Activated T-helper 1 cell treated with anti-CD3 and anti-CD28 coated beads, Interleukin-2, amount 50 U/mL, for 16 hours (primary cell): ENCODE measurements at places on chromosomes 3 and 15.

DNA sequence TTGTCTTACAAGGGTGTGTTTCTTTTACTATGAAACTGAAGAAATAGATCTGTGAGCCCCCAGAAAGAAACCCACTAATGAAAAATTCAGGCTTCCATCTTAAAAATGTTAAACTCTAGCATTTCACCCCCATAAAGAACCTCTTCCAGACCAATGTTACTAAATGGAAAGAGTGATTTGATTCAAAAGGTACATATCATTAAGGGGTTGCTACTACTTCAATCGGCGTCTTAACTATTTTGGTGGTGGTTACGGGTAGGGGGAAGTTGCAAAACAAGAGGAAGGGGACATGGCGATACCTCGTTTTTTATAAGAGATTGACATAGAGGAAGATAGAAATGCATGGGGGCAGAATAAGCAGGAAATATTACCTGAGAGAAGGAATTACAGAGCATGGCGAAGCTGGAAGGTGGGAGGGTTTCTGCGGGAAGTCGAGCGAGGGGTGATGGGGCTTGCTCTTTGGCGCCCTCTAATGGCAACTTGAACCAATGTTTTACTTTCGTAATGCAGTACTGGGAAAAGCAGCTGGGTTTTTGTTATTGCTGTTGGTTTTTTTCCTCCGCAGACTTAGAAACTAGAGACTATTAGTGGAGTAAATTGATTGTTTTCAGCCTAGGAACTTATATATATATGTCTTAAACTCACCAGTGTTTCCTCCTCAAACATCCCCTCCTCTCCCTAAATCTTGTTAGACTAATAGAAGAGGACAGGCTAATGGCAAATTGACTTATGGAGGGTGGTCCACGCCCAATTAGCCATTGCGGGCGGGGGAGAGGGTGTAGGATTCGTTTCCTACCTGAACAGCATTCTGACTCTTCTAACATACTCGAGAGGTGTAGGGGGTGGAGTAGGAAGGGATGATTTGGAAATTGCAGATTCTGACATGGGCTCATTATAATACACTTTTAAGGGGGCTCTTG lies 11.3 kb upstream of the SOX2 start:
- DNase-seq = no peak

DNA sequence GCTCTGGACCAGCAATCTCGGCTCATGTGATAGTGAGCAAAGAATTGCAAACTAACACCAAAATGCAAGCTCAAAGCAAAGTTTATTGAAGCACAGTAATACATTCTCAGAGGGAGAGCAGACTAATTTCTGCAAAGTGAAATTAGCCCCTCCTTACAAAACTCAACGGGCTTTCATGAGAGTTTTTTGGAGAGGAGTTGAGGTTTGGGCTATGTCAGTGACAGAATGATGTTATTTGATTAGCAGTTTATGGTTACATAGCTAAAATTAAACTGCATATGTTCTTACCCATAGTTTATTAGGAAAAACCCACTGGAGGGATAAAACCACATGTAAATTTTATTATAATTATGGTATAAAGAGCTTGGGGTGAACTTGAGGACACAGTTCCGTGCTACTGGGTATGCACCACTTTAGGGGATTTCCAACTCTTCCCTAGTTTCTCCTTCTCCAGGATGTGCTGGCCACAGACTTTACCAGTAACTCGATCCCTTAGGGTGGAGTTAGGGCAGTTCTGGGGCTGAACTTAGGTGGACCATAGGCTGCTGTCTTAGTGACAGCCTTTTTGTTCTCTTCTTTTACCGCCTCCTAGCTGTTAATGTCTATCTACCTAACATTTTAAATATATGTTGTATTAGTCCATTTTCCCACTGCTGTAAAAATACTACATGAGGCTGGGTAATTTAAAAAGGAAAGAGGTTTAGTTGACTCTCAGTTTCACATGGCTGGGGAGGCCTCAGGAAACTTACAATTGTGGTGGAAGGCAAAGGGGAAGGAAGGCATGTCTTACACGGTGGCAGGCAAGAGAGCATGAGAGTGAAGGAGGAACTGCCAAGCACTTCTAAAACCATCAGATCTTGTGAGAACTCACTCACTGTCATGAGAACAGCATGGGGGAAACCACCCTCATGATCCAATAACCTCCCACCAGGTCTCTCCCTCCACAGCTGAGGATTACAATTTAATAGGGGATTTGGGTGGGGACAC lies 8.9 kb upstream of the AADACL2 start:
- DNase-seq = no peak

- DNase-seq = no peak
These were observed 75.8 kb downstream of the IQSEC1 start for GRCh38 chr3:12997387-12997786.

DNA sequence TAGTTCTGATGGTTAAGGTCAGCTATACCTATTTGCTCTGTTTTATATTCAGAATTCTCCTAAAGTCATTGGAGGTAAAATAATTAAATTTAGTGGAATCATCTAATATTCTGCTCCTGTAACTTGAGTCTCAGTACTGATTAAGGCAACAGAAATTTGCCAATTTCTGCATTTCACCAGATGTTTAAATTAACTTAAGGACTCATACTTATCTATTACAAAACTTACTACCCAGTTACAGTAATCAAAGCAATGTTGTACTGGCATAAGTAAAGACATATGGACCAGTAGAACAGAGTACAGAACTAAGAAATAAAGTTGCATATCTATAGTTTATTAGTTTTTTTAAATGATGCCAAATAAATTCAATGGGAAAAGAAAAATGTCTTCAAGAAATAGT lies 1043.8 kb downstream of the OTOL1 start:
- DNase-seq = no peak

- DNase-seq = no peak
These were observed 57.3 kb downstream of the NMNAT3 start for GRCh38 chr3:139620438-139620837.

GRCh38 chr3:47405820-47406761 lies 25.3 kb downstream of the PTPN23 start:
- no peak for DNase-seq

- no peak for DNase-seq
These were observed 546.0 kb upstream of the CFAP20DC start for GRCh38 chr3:59595830-59596229.

GRCh38 chr15:74402873-74403587 lies 30.7 kb downstream of the SEMA7A start:
- DNase-seq = peak; percentile 25

DNA sequence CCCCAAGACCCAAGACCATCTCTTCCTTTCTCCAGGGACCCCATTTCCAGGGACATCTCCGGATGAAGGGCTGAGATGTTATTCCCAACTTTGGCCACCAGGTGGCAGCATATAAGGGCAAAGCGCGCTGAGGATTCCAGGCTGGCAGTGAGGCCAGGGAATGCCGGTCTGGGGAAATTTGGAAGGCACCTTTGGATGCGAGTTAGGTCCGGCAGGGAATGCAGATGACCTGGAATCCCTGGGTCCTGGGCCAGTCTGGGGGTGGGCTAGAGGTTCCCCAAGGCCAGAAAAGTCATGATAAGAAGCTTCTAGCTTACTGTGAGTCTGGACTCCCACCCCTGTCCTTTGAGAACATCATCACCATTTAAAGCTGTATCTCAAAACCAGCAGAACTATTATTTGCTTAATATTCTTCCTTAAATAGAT lies 1.6 kb upstream of the CHST13 start:
- DNase-seq = no peak
